LHCN-M2 (cell line): ENCODE measurements at places on chromosomes 12 and 14.
A peak's percentile ranks its signal among the peaks of the same experiment; 100 is the strongest.

GRCh38 chr14:70391493-70392391, 25.1 kb downstream of the SYNJ2BP start:
- DNase-seq = no peak

GRCh38 chr12:66119229-66119869, 11.2 kb downstream of the LLPH start:
- DNase-seq = no peak

- no peak for DNase-seq
Observed at GRCh38 chr12:69425417-69425816, 44.8 kb upstream of the FRS2 start.

GRCh38 chr12:89451841-89452251, 72.8 kb downstream of the GALNT4 start:
- DNase-seq = peak; percentile 89

- no peak for DNase-seq
Observed at GRCh38 chr12:121828826-121829225, 25.0 kb downstream of the SETD1B start.

DNA sequence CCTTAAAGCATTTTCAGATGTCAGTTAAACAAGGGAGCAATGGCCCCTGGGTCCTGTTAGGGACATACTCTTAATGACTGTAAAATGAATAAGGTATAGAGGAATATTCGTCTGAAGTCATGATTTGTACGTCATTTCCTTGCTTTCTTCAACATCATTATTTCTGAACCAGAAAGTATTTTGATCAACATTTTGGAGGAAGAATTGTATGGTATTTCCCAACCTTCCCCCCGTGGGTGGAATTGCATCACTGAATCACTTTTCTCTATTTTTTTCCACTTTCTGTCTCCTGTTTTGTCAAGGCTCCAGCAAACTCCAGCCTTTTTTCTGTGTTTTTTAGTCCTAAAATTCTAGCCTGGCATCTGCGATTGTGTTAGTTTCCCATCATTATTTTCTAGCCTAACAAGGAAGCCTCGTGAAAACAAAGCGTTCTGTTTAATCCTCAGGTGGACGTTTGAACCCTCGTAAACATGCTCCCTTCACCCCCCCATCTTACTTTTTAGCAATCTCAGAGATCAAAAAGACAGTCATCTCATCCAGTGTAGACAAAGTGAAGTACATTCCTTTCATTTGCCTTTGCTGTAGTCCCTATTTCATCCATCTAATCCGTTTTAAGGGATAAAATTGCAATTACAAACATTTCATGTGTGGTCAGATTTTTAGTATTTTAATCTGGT, 62.3 kb downstream of the ETV6 start:
- DNase-seq = no peak

GRCh38 chr14:33650430-33650829, 300.4 kb downstream of the EGLN3 start:
- no peak for DNase-seq

DNA sequence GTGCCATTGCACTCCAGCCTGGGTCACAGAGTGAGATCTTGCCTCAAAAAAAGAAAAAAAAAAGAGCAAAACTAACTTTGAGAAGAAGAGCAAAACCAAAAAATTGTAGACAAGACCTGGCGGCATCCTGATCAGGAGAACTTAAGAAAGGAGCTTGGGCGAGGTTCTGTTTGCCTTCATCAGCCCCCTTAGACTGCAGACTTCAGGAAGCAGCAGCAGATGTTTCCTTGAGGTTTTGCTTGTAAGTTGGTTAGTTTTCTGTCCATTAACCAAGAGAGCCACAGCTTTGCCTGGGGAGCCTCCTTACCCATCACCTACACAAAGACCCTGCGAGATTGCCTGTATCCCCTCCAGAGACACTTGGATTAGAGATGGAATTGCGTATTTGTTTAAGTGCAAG, 189.0 kb downstream of the AACS start:
- DNase-seq = no peak

GRCh38 chr14:90609376-90609775, 206.9 kb downstream of the TTC7B start:
- DNase-seq = no peak

- DNase-seq = no peak
Observed at GRCh38 chr12:61891632-61892031, 368.6 kb upstream of the USP15 start.

DNA sequence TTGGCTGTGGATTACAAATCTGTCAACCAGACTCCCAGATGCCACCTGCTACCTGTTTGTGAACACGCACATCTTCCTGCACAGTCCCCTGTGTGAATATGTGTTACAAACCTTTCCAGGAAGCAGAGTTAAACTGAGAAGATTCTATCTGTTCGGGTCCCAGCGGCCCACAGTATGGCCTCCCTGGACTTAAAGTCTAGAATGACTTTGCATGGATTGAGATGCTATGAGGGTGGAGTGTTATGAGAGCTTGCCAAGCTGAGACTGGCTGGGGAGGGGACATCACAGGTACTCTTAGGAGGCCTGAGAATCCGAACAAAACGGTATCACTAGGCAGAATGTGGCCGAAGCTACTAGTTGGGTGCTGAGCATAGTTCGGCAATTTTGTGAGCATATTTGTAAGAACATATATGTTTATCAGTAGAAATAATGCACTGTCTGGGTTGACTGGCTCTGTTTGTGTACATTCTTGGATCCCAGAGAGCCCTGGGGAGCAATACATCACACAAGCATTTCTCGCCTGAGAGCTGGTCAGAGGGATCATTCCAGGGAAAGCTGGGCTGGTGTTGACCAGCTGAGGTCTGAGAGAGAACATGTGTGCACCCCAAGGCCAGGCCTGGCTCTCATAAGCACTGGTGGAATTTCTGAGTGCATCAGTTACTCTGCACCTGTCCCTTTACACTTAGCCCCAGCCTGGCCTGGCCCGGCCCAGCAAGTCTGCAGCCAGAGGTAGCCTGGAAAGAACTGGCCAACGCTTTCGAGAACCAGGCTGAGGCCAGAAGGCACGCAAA, 29.8 kb upstream of the LTBP2 start:
- DNase-seq = no peak

DNA sequence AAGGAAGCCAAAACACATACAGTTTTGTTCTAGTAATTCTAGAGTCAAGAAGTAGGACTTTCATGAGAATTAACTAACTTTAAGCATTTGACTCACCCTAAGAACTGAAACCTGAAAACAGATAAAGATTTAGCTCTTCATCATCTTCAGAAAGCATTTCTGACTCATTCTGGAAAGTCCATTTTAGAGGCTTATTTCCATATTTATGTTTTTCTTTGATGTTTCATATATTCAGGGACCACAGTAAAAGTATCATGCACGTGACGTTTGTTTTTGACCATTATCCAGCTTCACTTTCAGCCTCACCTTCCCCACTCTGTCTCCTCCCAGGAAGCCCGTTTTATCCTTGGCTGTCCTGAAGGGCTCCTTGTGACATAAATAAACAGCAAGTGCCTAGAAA, 79.2 kb downstream of the MDGA2 start:
- no peak for DNase-seq

- DNase-seq = no peak
Observed at GRCh38 chr12:125487336-125487735, 422.1 kb downstream of the AACS start.

GRCh38 chr12:132642846-132643835, 24.6 kb downstream of the P2RX2 start:
- DNase-seq = no peak

GRCh38 chr12:117318591-117318990, 42.8 kb downstream of the NOS1 start:
- no peak for DNase-seq

DNA sequence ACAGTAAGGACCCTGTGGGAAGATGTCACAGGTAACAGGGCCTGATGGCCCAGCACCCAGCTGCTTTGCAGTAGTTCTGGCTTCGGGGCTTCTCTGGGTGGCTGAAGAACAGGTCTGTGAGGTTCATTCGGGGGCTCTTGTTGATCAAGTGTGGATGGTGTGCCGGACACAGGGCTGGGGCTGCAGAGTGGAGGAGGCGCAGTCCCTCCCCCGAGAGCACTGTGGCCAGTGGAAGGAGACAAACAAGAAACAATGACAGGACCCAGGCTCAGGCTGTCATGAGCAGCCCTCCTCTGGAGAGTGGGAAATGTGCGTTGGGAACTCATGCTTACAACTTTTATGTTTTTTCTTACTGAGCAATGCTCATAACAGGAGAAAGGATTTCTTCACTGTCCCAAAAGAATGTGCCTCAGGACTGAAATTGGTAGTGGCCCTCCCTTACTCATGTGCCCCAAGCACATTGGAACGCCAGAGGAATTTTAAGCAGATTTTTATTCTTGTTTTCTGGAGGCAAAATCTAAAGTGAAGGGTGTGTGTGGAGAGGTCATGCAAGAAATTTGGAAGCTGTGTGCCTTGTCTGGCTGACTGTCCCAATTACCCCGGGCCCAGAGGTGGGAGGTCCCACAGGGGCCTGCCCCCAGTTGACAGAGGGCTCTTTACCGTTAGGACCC, 233.8 kb downstream of the CACNA1C start:
- no peak for DNase-seq

DNA sequence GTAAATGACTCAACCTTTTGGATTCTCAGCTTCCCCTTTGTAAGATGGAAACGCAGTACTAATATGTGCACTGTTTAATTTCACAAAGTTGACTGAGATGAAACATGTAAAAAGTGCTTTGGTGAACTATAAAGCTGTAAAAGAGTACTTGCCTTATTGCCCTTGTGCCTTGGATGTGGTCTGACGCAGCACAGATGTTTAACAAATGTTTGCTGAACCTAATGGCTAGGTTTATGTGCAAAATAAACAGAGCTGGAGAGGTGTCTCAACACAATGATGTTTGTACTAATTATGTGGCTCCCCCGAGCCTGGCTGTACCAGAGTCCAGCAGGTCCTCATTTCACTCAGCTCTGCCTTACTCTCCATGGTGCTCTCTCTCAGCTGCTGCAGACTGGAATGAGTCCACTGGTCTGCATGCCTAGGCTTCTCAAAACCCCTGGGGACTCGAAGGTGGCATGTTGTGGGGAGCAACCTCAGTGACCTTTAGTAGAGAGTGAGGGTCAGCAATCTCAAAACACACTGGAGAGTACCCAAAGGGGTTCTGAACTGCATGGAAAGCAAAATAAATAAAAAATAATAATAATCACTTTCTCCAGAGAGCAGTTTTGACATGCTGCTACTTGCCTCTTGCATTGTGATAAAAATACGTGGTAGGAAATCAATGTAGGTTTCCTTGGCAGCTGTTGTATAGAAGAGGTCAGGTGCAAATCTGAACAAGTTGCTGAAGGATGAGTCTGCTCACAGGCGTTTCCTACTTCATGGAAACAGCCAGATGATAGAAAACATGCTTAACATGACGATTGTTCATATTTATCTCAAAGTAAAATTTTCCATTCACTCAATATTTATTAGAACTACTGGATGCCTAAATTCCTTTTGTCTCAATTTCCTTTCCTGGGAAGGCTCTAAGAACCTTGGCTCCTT, 8.5 kb upstream of the AMIGO2 start:
- peak; percentile 85 for DNase-seq

DNA sequence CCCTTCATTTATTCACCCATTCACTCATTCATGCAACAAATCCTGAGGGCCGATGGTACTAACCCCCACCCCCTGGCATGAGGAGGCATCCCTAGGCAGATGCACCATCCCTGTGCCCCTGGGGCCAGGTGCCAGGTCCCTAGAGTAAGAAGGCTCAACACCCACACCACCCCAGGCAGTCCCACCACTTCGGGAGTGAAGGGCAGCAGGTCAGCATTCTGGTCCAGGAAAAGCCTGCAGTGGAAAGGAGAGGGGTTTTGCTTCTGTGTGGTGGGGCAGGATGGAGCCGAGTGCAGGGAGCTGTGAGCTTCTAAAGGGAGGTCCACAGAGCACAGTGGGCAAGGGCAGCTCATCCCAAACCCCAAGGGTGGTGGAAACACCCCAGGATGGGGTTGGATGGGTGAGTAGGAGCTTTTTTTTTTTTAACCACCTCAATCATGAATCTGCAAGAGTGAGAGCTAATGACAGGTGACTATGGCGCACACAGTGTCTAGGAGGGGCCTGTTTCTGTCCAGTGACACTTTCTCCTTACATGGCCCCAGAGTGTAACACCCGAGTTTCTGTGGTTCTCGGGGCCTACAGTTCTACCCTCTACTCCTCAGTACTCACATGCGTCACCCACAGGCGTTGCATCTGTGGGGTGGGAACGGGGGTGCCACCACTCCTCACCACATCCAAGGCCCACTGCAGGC, 414.3 kb downstream of the TMEM121 start:
- DNase-seq = no peak

GRCh38 chr14:101033006-101033405, 129.5 kb upstream of the RTL1 start:
- no peak for DNase-seq

DNA sequence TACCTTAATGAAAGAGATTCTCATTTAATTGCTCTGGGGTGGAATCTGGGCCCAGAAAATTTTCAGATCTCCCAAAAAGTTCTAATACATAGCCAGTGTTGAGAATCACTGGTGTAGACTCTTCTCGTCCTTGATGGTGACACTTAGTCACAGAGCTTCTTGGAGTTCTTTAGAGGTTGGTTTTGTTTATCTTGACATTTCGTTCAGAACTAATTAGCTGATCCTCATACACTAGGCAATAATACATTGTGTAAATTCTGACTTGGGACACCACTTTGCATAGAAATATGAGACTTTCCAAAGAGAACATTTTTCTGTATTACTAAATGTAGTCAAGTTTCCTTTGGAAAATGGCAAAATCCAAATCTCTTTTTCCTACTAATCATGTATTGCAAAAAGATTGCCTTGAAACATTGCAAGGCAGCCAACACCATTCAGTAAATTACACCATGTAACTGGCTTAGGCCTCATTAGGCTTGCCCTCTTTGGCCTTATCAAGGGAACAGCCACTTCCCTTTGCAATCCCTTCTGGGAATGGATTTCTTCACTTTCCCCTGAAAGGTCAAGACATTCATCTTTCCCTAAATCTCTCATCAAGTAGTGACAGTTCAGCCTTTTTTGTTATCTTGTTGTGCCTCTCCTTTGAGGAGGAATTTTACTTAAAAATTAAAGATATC, 102.2 kb downstream of the PAH start:
- no peak for DNase-seq

- DNase-seq = no peak
Observed at GRCh38 chr14:31029016-31029970, 3.1 kb upstream of the STRN3 start.

- no peak for DNase-seq
Observed at GRCh38 chr12:11727133-11727664, 77.7 kb downstream of the ETV6 start.

GRCh38 chr14:103545219-103545914, 16.4 kb downstream of the TRMT61A start:
- DNase-seq = no peak

GRCh38 chr14:74658535-74659131, 46.6 kb upstream of the LTBP2 start:
- peak; percentile 67 for DNase-seq
